ENCODE measurements at places on chromosomes 2 and 18.

DNA sequence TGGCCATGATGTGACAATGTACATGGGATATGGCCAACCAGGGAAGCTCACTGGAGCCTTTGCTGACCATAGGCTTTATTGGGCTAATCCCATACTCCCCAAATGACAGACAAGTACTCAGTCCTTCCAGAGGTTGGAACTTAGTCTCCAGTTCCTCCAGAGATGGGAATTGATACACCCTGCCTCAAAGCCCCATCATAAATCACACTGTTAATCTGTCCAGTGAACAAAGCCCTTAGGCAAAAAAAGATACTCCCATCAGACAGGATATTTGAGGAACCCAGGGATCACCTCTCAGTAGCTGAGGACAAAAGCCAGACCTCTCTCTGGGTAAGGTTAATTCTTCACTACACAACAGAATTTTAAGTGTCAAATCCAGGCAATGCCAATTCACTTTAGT lies 247.5 kb upstream of the CDH20 start:
- DNase-seq: no peak

GRCh38 chr2:217654168-217654567 lies 348.6 kb downstream of the TNS1 start:
- DNase-seq: no peak

DNA sequence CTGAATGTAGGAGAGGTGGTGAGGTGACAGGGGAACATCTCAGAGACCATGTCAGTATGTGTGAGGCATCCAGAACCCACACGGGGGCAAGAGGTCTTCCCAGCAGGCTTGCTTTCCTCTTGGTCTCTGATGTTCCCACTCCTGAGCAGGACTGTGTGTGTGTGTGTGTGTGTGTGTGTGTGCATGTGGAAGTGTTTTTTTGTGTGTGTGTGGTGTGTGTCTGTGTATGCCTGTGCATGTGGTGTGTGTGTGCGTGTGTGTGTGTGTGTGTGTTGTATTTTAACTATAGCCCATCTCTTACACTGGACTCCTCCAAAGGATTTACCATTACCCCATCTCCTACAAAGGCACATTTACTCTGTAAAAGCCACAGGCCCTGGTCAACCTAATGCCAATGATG lies 40.4 kb downstream of the SLC4A5 start:
- DNase-seq: no peak

DNA sequence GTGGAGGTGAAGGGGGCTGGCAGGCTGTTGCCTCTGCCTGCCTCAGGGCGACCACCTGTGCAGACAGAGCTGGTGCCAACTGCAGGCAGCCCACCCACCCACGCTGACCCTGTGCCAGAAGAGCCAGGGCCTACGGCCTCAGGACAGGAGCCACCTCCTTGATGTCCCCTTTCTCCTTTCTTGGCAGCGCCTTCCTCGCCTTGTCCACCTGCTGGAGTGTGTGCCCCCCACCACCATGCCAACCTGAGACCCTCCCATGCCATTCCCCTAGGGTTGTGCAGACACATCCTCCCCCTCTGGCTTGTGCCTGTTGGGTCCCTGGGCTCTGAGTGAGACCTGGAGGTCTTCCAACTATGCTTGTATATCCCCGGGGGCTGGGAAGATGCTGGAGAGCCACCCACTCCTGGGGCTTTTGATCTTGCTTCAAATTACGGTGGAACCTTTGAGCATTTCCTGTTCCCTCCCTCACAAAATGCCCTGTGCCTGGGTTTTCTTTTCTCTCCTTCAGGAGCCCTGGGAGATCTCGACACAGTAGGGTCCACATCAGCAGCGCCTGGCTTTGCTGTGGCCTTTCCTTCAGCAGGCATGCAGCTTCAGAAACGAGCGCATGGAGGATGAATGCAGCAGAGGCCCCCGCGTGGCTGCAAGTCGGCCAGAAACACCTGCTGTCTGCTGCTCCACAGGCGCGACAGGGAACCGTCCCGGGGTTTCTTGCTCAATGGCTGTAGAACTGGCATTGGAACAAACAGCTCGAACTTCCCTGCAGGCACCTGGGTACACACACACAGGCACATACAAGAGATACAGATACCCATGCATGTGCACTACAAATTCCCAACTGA lies 65.9 kb upstream of the SH3RF3 start:
- no peak for DNase-seq

DNA sequence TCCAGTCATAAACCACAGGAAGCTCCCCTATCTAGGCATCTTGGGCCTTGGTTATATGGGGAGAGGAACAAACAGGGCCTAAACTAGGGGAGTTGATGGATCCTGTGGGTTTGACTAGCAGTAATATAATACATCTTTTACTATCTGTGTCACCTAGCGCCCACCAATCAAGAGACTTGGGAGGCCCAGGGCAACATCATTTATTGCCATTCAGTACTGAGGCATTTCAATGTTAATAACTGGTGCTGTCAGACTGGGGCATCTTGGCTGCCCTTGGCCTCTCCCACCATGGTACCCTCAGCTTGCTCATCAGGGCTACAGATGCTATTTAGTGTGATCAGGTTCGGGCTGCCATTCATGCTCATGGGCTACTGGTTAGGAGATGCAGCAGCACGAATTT lies 320.7 kb downstream of the MYCN start:
- DNase-seq: no peak
